Left ventricle myocardium inferior (tissue), 1 donor: ENCODE measurements at places on chromosomes 1 and 21. TPM values are rescaled to one million over a fixed set of nuclear protein-coding genes. Genes with fewer than 3 reads are reported as not detected.
A peak's percentile ranks its signal among the peaks of the same experiment; 100 is the strongest.

- no peak overlapping the region for H3K4me3 ChIP-seq
- DNase-seq, result no peak
- H3K27ac ChIP-seq, result no peak overlapping the region
- peaks cover 21% of the 10 kb centered on the region for H3K4me1 ChIP-seq
- no peaks in the 10 kb centered on the region for H3K36me3 ChIP-seq
These were observed 4.9 kb downstream of the HPCA start for GRCh38 chr1:32891241-32891570.

- H3K27ac ChIP-seq, result no peak overlapping the region
- H3K27me3 ChIP-seq, result no peaks in the 10 kb centered on the region
- H3K4me3 ChIP-seq, result no peak overlapping the region
- peaks cover 59% of the 10 kb centered on the region for H3K36me3 ChIP-seq
These were observed 73.6 kb downstream of the TRIM11 start for GRCh38 chr1:228332797-228333738.

- H3K36me3 ChIP-seq, result peaks cover 97% of the 10 kb centered on the region
- no peak overlapping the region for H3K4me3 ChIP-seq
- peaks cover 42% of the 10 kb centered on the region for H3K4me1 ChIP-seq
- DNase-seq, result no peak
- peak overlapping the region; percentile 43 for H3K27ac ChIP-seq
These were observed 22.6 kb upstream of the PPP1R15B start for GRCh38 chr1:204434116-204434755.

Gene FCMR
- 3.3 TPM for total RNA-seq

- H3K36me3 ChIP-seq, result no peaks in the 10 kb centered on the region
- DNase-seq, result no peak
- H3K27me3 ChIP-seq, result peaks cover 14% of the 10 kb centered on the region
- H3K27ac ChIP-seq, result peak overlapping the region; percentile 88
These were observed 2.3 kb downstream of the KCNC4 start for GRCh38 chr1:110212169-110213142.

DNA sequence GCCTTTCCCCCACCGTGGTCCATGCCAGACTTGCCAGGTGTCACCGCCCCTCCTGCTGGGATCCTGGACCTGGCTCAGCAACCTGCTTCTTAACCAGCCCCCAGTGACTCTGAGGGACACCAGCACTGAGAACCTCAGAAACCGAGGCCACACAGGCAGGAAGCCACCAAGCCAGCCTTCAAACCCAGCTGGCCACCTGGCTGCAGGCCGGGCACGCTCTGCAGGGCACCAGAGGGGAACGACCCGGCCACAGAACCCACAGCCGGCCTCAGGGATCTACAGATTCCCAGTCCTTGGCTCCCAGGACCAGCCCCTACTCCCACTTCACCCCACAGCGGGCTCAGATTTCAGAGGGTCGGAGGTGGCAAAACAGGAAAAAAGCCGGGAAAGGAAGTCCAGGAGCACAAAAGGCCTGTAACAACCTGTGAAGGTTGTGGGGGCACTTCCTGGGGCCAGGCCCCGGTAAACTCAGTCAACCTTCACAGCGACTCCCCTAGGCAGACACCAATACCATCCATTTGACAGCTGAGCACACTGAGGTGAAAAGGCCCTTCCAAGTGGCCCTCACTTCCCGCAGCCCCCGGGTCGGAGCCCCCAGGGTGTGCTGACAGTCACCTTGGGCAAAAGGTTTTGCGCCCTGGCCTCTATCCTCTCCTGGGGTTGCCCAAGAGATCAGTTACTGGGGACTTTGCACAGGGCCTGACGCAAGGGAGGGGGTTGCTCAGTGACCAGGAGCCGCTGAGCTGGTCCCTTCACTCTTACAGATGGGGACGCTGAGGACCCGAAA is 14.1 kb downstream of the RUNX3 start:
- H3K27ac ChIP-seq, result no peak overlapping the region
- no peak for DNase-seq
- H3K36me3 ChIP-seq, result no peaks in the 10 kb centered on the region
- H3K4me3 ChIP-seq, result no peak overlapping the region
- H3K27me3 ChIP-seq, result peaks cover 41% of the 10 kb centered on the region

- peaks cover 8% of the 10 kb centered on the region for H3K36me3 ChIP-seq
- peak overlapping the region; percentile 73 for H3K27ac ChIP-seq
- H3K4me3 ChIP-seq, result peak overlapping the region; percentile 70
- no peak for DNase-seq
These were observed 866 bp upstream of the FNDC5 start for GRCh38 chr1:32871364-32872191.

GRCh38 chr1:152185544-152186391 is 26.7 kb upstream of the RPTN start:
- DNase-seq, result no peak
- peaks cover 10% of the 10 kb centered on the region for H3K27me3 ChIP-seq
- H3K27ac ChIP-seq, result no peak overlapping the region
- H3K4me1 ChIP-seq, result peaks cover 18% of the 10 kb centered on the region
- H3K4me3 ChIP-seq, result no peak overlapping the region
- H3K36me3 ChIP-seq, result no peaks in the 10 kb centered on the region

DNA sequence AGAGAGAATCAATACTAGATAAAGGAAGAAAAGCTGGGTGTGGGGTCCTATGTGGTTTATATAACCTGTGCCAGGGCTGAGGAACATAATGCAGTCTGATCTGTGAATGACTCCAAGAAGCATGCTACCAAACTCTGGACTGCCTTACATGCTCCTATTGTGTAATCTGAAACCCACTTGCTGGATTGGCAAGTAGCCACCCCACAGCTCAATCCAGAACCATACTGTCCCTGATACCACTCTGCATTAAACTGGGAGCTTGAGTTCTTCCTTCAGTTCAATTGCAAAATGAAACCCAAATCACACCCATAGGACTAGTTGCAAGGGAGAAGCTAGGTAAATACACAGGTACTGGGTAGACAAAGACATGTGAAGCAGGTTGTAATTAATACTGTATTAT is 115.4 kb upstream of the NEGR1 start:
- H3K4me1 ChIP-seq, result no peaks in the 10 kb centered on the region
- no peaks in the 10 kb centered on the region for H3K27me3 ChIP-seq
- no peak for DNase-seq
- H3K27ac ChIP-seq, result no peak overlapping the region
- no peaks in the 10 kb centered on the region for H3K36me3 ChIP-seq

GRCh38 chr21:33357177-33357576 is 32.4 kb downstream of the IFNAR1 start:
- H3K4me1 ChIP-seq, result peaks cover 23% of the 10 kb centered on the region
- H3K36me3 ChIP-seq, result peaks cover 49% of the 10 kb centered on the region
- H3K4me3 ChIP-seq, result no peak overlapping the region
- H3K27ac ChIP-seq, result no peak overlapping the region
- no peak for DNase-seq

- H3K4me1 ChIP-seq, result peaks cover 31% of the 10 kb centered on the region
- DNase-seq, result no peak
- H3K4me3 ChIP-seq, result no peak overlapping the region
- peaks cover 6% of the 10 kb centered on the region for H3K36me3 ChIP-seq
These were observed 46.3 kb downstream of the CDC14A start for GRCh38 chr1:100398648-100399047.

DNA sequence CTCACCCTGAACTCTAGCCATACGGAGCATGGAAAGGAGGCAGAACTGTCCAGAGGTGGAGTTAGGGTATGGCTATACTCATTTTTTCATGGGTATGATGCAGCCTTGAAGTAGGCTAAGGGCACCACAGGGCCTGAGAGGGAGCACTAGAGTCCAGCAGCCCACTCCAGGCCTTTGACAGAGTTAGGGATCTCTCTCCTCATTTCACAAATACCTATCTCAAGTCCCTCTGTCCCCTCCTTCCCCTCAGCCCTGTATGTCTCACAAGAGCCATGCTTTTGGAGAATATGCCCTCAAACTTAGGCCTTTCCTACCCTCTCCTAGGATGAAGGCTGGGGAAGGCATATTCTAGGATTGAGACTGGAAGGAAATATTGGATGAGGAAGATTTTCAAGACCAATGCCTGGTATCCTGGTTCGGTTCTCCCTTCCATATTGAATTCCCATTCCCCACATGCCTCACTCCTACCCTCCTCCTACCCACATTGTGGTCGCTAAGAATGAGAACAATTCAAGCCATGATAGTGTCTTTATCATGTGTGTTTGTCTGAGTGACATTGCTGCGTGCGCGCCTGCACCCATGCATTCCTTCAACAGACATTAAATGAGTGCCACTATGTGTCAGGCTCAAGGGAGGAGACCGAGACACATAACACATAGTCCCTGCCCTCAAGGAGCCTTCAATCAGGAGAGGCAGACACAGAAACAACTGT is 2.6 kb upstream of the NECTIN4 start:
- H3K27ac ChIP-seq, result no peak overlapping the region
- peaks cover 10% of the 10 kb centered on the region for H3K4me1 ChIP-seq
- no peak for DNase-seq
- H3K36me3 ChIP-seq, result no peaks in the 10 kb centered on the region
- no peak overlapping the region for H3K4me3 ChIP-seq

DNA sequence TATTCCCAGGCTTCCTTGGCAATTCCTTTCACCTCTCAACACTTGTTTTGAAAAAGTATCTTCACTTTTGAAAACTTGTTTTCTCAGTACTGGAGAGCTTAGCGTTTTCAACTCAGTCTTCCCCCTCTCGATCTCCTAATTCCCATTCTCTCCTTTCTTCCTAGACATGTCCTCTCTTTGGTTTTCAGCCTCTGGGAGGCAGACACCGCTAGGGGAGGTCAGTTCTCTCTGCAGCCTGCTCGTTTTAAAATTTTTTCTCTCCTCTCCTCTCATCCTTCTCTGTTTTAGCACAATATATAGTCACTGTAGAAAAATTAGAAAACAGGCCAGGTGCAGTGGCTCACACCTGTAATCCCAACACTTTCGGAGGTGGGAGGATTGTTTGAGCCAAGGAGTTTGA is 12.6 kb upstream of the RHEX start:
- peaks cover 57% of the 10 kb centered on the region for H3K27me3 ChIP-seq
- H3K27ac ChIP-seq, result no peak overlapping the region
- no peaks in the 10 kb centered on the region for H3K4me1 ChIP-seq
- no peak overlapping the region for H3K4me3 ChIP-seq
- DNase-seq, result no peak

Gene LRRIQ3
- 0.44 TPM for total RNA-seq

Gene FAM177B
- not detected for total RNA-seq

- no peaks in the 10 kb centered on the region for H3K4me1 ChIP-seq
- H3K27me3 ChIP-seq, result no peaks in the 10 kb centered on the region
- H3K27ac ChIP-seq, result no peak overlapping the region
- DNase-seq, result no peak
- H3K36me3 ChIP-seq, result no peaks in the 10 kb centered on the region
- H3K4me3 ChIP-seq, result no peak overlapping the region
These were observed 290.8 kb downstream of the LRRC7 start for GRCh38 chr1:69858534-69858933.

Gene HDGF
- total RNA-seq, result 145 TPM

DNA sequence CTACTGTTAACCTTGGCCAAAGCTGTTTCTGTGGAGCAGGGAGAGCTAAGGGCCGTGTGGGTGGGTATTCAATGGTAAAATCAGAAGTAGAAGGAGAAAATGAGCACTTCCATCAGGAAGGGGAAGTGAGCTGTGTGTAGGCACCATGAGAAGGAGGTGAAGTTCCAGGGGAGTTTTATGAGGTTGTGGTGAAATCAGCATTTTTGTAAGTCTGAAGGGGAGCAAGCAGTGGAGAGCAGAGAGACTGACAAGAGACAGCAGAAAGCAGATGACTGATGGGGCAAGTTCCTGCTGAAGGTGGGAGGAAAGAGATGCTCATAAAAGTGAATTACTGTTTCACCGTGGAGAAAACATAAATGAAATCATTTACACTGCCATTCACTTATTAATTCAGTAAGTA is 2.7 kb upstream of the GPR88 start:
- no peak overlapping the region for H3K27ac ChIP-seq
- no peak overlapping the region for H3K4me3 ChIP-seq
- peaks cover 27% of the 10 kb centered on the region for H3K4me1 ChIP-seq
- H3K27me3 ChIP-seq, result peaks cover 62% of the 10 kb centered on the region

- no peaks in the 10 kb centered on the region for H3K27me3 ChIP-seq
- H3K36me3 ChIP-seq, result peaks cover 27% of the 10 kb centered on the region
- H3K4me1 ChIP-seq, result peaks cover 54% of the 10 kb centered on the region
- DNase-seq, result no peak
- peak overlapping the region; percentile 75 for H3K27ac ChIP-seq
These were observed 12.4 kb downstream of the PSEN2 start for GRCh38 chr1:226882631-226883409.

Gene LRRN2
- total RNA-seq, result 1.4 TPM

DNA sequence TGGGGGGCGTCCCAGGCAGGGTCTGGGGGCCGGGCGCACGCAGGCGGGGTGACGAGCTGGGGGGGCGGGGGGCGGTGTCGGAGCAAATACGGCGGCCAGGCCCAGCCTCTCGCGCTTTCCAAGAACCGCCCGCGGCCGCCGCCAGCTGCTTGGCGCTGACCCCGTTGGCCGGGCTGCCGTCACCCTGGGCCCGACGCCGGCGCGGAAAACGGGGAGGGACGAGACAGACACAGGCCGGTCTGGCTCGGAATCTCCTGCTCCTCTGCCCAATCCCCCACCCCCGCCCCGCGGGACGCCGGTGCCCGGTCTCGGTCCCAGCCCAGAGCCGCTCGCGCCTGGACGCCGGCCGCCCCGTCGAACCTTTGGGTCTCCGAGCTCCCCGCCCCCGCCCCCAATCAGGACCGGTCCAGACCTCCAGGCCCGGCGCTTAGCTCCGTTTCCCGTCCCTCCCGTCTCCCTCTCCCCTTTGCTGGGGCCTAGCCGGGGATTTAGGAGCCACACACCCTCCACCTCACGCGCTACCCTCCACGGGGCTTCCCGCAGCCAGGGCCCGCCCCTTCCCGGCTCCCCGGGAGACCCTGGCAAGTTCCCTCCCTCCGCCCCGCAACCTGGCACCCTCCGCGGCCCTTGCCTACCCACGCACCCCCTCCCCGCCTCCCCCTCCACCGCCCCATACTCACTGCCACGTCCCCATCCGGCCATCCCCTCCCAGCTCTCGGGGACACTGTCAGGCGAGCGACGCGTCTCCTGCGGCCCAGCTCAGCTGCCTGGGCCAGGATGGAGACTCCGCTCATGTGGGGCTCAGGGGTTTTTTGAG is 800 bp upstream of the MMP23B start:
- DNase-seq, result peak; percentile 83
- peaks cover 34% of the 10 kb centered on the region for H3K27me3 ChIP-seq
- peaks cover 25% of the 10 kb centered on the region for H3K4me1 ChIP-seq
- peak overlapping the region; percentile 57 for H3K4me3 ChIP-seq

Gene TPM3
- 161 TPM for total RNA-seq

- no peak overlapping the region for H3K4me3 ChIP-seq
- no peak overlapping the region for H3K27ac ChIP-seq
- no peaks in the 10 kb centered on the region for H3K4me1 ChIP-seq
- H3K36me3 ChIP-seq, result no peaks in the 10 kb centered on the region
- H3K27me3 ChIP-seq, result peaks cover 70% of the 10 kb centered on the region
These were observed 190.3 kb downstream of the C1orf94 start for GRCh38 chr1:34366875-34367624.

GRCh38 chr1:171742577-171742922 is 685 bp upstream of the VAMP4 start:
- peaks cover 42% of the 10 kb centered on the region for H3K4me1 ChIP-seq
- no peaks in the 10 kb centered on the region for H3K27me3 ChIP-seq
- peak; percentile 20 for DNase-seq
- H3K4me3 ChIP-seq, result peak overlapping the region; percentile 93

GRCh38 chr1:233020426-233020825 is 70.0 kb downstream of the NTPCR start:
- H3K36me3 ChIP-seq, result no peaks in the 10 kb centered on the region
- peaks cover 12% of the 10 kb centered on the region for H3K4me1 ChIP-seq
- no peak overlapping the region for H3K4me3 ChIP-seq
- no peak overlapping the region for H3K27ac ChIP-seq
- no peak for DNase-seq

GRCh38 chr1:89644119-89644814 is 11.3 kb downstream of the LRRC8C start:
- H3K36me3 ChIP-seq, result no peaks in the 10 kb centered on the region
- H3K27ac ChIP-seq, result peak overlapping the region; percentile 6
- peaks cover 54% of the 10 kb centered on the region for H3K4me1 ChIP-seq
- H3K27me3 ChIP-seq, result no peaks in the 10 kb centered on the region
- no peak overlapping the region for H3K4me3 ChIP-seq

Gene SPATA45
- total RNA-seq, result not detected

Gene EDN2
- total RNA-seq, result 0.47 TPM
